NCI-H748 treated with DMSO at 0.1 percent for 48 hours (cell line): ENCODE measurements at places on chromosomes 12 and 14.
A peak's percentile ranks its signal among the peaks of the same experiment; 100 is the strongest.

GRCh38 chr12:24719293-24719721 is 229.6 kb downstream of the BCAT1 start:
- no peak for DNase-seq

DNA sequence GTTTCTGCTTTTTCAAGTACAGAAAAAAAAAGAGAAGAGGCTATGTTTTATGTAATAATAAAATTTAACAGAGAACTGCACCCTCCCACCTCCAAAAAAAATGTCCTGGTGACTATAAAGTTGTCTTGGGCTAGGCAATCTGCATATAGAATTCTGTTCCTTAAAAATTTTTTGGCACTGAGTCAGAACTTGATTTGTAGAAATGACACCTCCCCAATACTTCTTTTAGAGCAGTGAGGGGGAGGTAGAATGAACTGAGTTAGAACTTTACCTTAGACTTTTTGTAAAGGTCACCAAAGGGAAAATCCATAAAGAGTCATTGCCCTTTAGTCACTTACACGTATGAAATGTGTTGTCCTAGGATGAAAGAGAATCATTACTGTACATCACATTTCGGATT is 80.0 kb downstream of the BTG1 start:
- no peak for DNase-seq

DNA sequence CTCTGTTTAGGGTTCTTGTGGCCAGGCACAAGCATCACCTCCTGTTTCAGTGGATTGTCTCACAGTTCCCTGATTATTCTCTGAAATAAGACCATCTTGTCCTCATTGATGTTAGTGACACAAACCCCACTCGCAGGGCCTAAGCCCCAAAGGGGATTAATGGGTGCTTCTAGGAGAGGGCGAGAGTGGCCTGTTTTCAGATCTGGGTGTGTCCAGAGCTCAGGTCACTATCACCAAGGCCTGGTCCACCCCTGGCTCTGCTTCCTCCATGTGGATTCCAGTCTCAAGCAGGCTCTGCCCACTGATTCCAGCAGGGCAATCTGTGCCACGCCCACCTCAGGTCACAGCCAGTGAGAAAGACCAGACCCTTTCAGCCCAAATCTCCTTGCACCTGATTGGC is 361.9 kb downstream of the ADGRD1 start:
- no peak for DNase-seq

GRCh38 chr14:52911904-52912303 is 38.9 kb downstream of the FERMT2 start:
- no peak for DNase-seq

DNA sequence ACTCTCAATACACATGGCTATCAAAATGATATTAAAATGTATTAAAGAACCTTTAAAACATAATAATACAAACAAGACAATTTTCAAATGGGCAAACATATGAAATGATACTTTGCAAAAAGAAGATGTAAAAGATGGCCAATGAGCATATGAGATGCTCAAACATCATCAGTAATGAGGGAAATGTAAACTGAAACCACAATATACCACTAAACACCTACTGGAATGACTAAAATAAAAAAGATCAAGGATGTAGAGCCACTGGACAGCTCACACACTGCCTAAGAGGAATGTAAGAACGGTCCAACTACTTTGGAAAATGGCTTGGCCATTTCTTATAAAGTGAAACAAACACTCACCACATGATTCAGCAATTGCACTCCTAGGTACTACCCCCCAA is 97.2 kb upstream of the BBS10 start:
- DNase-seq: no peak

DNA sequence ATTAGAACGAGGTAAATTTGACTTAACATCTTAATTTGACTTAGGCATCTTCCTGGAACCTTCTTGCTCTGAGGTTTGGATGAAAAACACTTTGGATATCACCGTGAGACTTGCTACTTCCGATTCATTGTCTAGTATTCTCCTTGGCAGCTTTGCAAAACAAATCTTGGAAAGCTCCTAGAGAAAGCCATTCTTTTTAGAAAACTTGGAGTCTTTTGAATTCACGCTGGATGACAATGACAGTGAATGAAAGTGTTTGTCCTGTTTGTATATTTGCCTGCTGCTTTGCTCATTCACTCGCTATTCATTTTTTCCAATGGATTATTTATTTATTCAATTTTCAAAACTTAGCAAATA is 222.1 kb upstream of the HMGA2 start:
- DNase-seq: no peak

DNA sequence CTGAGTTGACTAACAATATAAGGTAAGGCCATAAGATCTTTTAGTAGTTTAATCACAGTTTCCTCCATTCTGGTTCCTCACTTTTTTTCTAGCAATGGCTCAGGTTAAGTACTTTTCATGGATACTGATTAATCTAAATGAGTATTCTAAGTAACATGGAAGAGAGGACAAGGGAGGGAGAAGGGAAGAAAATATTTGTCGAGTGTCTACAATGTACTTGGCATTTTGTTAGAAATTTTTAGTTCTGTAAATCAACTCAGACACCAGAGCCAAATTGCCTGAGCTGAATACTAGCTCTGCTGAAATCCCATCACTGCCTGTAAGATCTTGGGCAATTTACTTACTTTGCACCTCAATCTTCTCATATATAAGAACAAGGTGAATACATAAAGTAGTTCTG is 20.2 kb downstream of the RERG start:
- no peak for DNase-seq

DNA sequence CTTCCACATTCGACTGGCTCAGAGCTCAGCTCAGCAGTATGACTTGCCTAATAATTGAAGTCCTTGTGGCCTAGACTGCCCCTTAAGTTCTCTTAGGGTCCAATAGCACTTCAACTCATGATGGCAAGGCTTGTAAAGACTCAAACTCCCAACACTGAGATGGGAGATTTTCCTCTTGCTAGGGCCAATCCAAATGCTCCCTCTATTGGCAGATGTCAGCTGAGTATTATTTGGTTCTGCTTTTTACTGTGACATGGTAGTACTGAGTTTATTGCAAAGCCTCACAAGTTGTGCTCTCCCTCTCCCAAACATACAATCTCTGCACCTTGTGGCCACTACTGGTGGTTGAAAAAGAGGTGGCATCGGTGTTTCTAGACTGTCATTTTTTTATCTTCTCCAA is 164.2 kb downstream of the ALG10 start:
- peak; percentile 34 for DNase-seq

- DNase-seq: no peak
These were observed 21.7 kb downstream of the CBX5 start for GRCh38 chr12:54258201-54258681.

DNA sequence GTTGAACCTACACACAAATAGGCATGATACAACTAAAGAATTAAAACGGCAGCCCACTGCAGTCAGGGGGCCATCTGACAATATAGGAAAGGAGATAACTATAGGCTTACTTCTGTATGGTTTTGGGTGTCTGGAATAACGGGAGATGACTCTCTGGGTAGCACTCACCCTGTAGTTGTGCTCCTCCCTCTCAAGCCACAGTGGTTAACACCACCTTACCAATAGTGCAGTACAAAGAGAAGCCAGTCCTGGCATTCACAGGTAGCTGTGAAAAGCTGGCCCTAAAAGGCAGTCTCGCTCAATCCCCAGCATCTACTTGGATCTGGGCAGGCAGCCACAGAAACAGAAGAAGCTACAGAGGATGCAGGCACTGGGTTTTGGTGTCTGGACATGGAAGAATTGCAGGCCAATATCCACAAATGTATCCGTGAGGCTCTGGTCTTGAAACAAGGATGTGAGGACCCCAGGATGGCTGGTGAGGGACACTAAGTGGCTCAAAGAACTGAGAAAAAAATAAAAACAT is 93.0 kb downstream of the DPF3 start:
- no peak for DNase-seq

- DNase-seq: no peak
These were observed 199.5 kb upstream of the SFSWAP start for GRCh38 chr12:131511391-131511802.

DNA sequence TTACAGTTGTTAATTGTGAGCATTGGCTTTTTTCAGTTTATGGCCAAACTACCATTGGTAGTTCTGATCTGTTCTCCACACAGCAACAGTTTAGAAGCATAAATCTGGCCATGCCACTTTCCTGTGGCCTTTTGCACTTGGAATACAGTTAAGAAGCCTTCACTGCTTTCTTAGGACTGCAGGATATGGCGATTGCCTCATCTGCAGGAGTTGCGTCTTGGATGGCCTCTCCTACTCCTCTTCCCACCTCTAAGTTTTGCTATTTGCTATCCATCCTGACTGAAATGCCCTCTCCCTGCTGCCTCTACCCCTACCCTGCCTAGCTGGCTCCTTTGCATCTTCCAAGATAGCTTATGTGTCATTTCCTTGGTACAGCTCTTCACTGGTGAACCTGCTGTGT is 12.8 kb upstream of the BMAL2 start:
- DNase-seq: no peak

GRCh38 chr12:47995981-47996401 is 8.3 kb downstream of the COL2A1 start:
- no peak for DNase-seq

GRCh38 chr12:74317078-74317601 is 220.5 kb upstream of the ATXN7L3B start:
- DNase-seq: no peak

GRCh38 chr14:96580566-96580965 is 78.4 kb downstream of the PAPOLA start:
- DNase-seq: no peak

DNA sequence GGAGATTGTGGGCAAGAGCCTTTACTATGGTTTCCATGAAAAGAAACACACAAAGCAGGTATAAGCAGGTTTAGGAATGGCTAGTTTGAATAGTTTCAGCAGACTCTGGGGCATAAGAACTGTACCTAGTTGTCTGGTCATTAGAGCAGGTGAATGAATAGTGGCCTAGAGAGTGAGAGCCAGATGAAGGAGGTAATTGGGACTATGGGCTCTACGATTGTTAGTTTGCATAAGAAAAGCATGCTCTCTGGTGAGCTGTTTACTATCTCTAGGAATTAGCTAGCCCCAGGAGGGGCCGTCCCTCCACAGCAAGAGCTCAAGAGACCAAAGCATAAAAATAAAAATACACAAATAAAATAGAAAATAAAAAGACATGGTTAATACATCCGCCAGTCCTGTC is 397.5 kb upstream of the GARIN6 start:
- DNase-seq: no peak

DNA sequence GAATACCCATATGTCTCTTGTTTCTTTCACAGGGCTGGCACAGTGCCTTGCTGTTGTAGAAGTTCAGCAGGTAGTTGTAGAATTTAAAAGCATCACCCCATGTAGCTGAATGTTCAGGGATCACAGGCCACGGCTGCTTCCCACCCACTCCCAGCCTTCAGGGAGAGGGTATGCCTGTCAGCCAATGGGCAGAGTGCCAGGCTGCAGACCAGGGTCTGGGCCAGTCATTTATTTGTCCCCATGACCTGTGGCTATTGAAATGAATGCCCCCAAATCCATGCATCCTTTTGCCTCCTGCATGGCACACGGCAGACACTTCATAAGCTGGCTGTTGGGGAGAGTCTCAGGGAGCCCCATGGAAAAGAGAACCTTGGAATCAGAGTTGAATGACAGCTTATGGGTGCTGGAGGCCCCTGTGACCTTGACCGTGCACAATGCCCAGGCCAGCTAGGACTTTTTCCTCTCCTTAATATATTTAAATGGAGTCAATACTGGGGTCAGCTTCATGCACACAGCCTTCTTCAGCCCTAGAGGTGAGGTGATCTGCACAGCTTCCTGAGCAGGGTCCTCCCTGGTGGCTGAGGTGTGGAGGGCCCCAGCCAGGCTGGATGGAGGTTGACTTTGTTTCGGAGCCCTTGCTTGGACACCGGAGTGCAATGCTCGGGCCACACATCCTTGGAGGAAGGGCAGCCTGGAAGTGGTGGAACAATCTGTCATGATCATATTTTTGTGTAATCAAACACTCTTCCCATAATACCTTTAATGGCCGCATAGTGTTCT is 45.3 kb downstream of the PRMT8 start:
- no peak for DNase-seq
